ENCODE measurements at places on chromosomes 7 and 10.

DNA sequence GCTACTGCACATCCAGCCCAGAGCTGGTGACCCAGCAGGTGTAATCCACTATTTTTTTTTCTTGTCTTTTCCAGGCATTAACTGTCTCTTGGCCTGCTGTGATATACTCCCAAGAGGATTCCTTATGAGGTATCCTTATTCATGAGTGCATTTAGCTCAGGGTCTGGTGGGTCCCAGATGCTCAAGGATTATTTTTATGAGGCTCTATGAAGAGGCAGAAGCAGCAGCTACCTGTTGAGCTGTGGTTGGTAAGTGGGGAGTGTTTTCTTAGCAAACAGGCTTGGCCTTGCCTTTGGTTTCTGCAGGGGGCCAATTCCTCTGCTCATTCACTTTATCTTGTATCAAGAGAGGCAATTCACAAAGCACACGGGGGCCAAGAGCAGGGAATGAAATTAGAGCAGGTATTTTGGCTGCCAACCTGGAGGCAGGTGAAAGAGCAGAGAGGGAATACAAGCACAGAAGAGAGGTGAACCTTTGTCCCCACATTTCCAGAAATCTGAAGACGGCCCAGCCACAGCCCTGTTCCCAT lies 221.6 kb downstream of the TMEM178B start:
- no peak for ATAC-seq

DNA sequence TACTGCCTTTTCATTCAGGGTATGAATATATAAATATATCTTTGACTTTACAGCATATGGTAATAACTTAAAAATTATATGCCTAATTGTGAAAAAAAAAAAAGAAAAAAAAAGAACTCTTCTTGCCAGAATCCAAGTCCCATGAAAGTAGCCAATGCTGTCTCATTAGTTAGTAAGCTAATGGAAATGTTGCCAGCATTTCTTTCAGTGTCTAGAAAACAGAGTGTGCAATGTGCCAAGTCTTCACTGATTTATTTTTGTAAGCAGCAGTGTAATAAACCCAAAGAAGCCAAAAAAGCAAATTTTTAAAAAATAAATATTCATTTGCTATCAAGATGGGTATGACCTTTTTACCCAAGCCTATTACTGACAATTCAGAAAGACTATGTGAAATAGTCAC lies 31.1 kb upstream of the LRRN3 start:
- ATAC-seq: no peak

DNA sequence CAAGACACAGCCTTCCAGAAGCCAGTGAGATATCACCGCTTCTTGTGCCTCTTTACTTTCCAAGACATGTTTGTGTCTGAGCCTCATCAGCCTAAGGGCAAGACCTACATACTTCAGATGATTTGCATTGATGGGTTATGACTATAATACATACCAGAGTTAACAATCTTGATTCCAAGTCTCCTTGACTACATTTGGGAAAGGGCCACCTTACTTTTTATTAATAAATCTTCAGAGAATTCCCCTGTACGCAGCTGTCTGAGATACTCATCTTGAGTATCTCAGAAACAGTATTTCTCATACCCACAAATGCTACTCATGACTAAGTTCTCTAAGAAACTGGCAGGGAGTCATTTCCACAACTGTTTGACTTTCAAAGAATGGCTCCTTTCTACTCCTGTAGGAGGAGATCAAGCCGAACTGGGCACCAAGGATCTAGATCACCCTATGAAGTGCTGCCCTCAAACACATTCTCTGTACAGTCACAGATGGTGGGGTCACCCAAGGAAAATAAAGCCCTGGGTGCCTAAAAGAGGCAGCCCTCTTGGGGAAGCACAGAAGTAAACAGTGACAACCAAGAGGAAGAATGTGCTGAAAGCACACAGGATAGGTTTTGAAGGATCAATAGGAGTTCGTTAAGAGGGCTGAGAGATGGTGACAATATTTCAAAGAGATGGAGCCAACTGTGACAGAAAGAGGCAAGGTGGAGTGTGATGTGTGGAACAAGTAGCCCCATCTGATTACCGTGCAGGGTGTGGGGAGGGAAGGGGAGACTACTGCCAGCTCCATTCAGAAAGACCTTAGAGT lies 138.9 kb downstream of the JAZF1 start:
- ATAC-seq: no peak

DNA sequence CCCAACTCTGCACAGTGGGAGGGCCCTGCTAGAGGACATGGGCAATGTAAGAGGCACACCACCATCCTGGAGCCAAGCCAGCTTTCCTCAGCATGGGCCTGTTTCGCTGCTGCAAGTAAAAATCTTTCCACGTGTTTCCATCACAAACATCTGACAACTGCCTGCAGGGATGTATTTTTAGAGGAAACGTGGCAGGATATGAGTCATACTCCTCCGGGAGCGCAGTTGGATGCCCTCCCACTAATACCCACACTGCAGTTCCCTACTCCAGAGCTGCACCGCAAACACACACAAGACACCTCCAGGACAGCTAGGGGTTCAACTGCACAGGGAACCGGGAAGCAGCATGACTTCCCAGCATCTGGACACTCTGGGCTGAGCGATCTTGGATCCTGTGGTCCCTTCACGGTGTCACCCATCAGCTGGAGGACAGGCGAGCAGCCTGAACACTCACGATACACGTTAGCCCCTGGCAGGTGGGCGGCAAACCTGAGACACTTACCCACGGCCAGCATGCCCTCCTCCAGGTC lies 26.1 kb downstream of the PLAC9 start:
- ATAC-seq: peak; percentile 78

Data from esophagus mucosa (tissue), 1 donor.